T1000 (cell line): ENCODE measurements at places on chromosomes 12 and 14.

GRCh38 chr12:75856235-75856634, 175.3 kb downstream of the PHLDA1 start:
- no peak for DNase-seq

DNA sequence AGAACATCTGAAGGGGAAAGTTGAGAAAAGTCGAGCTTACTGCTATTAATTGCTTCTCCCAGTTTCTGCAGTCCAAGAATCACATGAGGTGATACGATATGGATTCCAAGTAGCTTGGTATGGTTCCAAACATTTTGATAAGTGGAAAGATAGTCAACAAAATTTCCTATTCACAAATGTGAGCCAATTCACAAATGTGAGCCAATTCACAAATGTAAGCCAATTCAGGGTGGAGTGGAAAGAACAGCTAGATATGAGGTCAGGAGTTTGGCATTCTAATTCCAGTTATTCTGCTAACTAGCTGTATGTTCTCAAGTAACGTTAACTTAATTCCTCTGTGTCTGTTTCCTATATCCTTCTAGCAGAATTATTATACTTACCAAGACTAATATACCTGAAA, 37.6 kb upstream of the DHRS4 start:
- DNase-seq = no peak

- DNase-seq = no peak
Observed at GRCh38 chr12:96398424-96399119, 1.7 kb downstream of the CDK17 start.

GRCh38 chr12:356276-356988, 32.7 kb downstream of the KDM5A start:
- DNase-seq = no peak

GRCh38 chr12:85923767-85924331, 49.8 kb downstream of the NTS start:
- no peak for DNase-seq

DNA sequence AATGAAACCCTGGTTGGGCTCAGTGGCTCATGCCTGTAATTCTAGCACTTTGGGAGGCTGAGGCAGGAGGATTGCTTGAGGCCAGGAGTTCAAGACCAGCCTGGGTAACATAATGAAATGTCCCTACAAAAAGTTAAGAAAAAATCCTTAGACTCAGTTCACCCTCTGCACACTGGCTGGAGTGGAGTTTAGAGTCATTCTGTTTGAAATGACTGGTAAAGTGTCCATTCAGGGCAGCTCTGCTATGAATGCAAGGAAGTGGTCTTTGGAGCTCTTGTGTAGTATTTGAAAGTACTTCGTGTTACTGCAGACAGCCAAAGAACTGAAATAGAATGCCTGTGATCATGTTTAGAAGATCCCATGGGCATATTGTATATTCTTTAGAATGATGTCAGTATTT, 466.5 kb downstream of the PCNX1 start:
- no peak for DNase-seq

GRCh38 chr12:6700646-6701051, at the start of gene PIANP:
Gene PIANP (minus strand): TSS chr12:6700815. CDS start chr12:6698061, 2,754 bp downstream.
- DNase-seq = peak; percentile 12

DNA sequence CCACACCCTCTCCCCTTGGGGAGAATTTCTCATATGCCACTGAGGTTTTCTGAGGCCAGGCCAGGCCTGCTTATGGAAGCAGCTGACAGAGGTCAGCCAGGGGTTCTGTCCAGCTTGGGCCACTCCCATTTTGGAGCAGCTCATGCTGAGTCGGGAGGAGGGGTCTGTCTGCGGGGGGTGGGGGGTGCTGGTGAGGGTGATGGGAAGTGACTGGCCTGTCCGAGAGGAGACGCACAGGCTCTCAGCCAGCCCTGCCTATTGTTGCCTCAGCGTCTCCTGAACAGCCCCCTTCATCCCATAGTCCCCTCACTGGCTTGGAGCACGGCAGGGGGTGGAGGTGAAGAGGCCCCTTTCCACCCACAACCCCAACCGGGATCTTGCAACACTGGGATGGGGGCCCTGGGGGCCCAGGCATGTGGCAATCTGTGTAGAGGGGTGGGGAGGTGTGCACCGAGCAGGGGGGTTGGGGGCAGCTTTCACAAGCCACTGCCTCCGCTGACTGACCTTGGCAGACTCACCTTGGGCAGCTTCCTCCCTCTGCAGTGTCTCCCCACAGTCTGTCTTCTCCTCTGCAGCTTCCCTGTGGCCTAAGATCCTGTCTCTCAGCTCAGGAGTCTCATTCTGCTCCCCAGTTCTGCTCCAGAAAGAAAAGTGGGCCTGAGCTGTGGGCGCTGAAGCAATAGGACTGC, 5.5 kb downstream of the CEBPE start:
- DNase-seq = no peak

- no peak for DNase-seq
Observed at GRCh38 chr14:102827716-102828115, 50.5 kb downstream of the TRAF3 start.

GRCh38 chr12:80752464-80752863, 35.8 kb downstream of the MYF5 start:
- no peak for DNase-seq

DNA sequence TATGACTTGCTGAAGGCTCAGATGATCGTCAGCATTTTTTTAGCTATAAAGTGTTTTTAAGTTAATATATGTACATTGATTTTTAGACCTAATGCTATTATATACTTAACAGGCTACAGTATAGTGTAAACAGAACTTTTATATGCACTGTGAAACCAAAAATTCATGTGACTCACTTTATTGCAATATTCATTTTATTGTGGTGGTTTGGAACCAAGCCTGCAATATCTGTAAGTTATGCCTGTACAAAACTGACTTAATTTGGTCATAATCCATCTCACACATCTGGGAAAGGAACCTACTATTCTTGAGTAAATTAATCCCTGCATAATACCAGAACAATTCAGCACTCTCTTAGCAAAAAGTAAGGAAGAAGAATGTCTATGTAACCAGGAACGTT, 390.7 kb downstream of the SYT1 start:
- DNase-seq = no peak

DNA sequence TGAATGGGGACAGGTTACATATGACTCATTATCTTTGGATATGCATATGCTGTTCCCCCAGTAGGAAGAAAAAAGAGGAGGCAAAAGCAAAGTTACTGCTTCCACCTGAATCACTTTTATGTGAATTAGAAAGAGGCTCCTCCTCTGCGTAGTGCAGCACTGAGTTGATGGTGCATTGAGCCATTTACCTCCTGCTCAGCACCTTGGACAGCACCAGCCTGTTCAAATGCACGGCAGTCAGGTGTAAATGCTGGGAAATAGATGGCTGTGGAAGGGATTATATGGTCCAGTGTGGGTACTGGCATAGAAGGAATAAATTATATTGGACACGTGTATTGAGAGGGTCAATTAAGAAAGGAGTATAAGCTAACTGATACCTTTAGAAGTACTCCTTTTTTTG, 541.9 kb upstream of the SEL1L start:
- no peak for DNase-seq

- DNase-seq = no peak
Observed at GRCh38 chr14:61608245-61609165, 86.8 kb upstream of the HIF1A start.

- no peak for DNase-seq
Observed at GRCh38 chr14:70718383-70719118, 76.8 kb downstream of the TTC9 start.

DNA sequence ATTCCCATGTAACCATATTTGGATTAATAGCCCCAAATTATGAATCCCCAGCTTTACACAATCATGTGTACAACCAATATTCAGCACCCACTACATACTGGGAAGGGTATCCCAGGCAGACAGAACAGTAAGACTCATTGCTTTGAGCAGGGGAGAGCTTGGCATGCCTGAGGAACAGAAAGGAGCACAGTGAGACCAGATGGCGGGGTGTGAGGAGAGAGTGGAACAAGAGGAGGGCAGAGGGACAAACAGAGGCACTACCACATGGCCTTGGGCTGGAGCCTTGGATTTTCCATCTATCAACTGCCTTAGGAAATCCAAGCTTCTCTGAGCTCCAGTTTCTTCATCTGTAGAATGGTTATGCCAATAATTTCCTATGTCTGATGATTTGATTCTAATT, 3.8 kb downstream of the DGKA start:
- DNase-seq = no peak

DNA sequence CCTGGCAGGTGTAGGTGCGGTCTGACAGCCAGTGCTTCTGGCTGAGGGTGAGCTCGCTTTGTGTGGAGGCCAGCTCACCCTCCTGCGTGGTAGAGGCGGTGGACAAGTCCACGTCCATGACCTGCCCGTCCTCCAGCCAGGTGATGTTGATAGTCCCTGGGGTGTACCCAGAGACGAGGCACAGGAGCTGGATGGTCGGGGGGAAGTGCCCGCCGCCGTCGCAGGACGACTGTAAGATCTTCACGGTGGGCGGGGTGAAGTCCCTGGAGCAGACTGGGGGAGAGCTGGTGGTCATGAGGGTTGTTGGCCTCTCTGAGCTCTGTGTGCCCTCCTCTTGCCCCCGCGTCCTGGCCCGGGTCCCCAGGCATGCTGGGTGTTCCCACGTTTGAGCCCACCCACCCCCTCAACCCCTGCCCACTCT, 74.6 kb downstream of the TMEM121 start:
- DNase-seq = no peak

- DNase-seq = no peak
Observed at GRCh38 chr12:1504895-1505311, 89.5 kb downstream of the FBXL14 start.

- no peak for DNase-seq
Observed at GRCh38 chr14:30333934-30334333, 225.0 kb upstream of the G2E3 start.

GRCh38 chr12:115384391-115384790, 700.4 kb upstream of the TBX3 start:
- no peak for DNase-seq

DNA sequence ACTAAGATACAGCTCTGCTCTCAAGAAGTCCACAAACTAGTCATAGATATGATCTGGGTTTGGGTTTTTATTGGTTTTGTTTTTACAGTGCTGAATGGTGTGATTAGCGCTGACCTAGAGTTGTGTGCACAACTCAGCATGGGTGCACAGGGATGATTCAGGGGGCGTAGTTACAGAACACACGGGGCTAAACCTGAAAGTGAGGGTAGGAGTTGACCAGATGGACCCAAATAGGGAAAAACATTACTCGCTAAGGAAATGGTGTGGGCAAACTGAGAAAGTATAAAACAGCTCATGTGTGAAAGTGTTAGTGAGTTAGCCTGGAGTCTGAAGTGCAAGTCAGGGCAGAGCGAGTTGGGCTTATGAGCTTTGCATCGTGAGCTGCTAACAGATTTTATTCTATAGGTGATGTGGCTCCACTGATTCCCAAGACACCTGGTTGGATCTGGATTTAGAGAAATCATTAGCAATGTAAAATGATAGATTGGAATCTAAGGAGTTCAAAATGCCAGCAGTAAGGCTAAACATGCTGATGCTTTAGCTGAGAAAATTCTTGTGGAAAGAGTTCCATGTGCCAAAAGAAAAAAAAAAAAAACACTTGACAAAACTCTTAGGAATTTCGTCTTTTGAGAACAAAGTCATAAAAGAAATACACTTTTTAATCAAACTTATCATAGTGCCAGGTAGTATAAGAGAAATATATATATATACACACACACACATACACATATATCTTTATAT, 134.9 kb downstream of the SLC5A8 start:
- no peak for DNase-seq

- no peak for DNase-seq
Observed at GRCh38 chr14:90630171-90630806, 185.9 kb downstream of the TTC7B start.

DNA sequence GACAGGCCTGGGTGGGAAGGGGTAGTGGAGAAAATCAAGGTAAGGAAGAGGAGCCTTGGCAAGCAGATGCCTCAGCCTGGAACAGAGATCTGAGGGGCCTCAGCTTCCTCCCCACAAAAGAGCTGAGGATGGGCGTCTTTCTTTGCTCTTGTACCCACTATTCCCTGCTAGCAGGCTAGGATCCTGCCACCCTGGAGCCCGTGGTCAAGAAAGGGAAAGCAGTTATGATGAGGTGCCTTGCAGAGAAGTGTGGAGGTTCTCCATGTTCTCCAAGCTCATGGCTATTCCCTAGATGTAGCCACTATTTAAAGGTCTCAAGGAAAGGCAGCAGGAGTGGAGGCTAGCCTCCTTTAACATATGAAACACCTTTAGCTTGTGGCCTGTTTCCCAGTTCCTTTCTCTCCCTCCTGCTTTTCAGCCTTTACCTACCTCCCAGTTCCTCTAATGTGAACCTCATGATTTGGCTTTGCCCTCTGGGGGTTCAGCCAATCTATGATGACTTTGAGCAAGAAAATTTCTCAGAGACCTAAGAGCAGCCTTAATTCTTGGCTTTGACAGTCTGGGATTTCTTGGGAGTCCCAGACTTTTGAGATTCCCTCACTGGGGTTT, 1.1 kb downstream of the IKZF4 start:
- no peak for DNase-seq

DNA sequence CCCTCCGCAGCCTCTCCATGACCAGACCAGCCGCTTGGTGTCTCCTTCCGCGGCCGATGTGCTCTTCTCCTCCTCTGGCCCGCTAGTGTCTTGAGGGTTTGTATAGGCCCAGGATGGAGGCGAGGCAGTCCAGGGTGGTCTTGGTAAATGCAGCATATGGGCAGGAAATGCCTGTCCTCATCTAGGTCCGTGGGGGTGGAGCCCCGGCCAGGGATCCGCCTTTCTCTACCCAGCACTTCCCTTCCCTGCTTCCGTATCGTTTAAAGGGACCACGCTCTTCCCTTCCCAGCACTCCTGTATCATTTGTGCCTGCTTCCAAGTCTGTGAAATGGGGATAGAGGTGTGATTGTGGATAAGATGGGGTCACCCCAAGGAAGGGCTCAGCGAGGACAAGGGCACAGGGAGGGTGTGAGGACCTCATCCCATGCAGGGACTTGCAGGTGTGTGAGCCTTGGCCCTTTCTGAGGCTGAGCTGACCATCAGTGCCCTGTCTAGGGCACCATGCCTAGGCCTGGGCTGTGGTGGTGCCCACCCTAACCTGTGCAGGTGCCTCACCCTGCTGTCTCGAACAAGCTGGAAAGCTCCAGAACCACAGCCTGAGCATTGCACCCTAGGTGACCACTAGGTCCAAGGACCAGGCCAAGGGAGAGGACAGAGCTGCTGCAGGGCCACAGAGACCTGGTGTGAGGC, 326.8 kb upstream of the RTL1 start:
- no peak for DNase-seq

- no peak for DNase-seq
Observed at GRCh38 chr14:87171141-87171540, 821.8 kb downstream of the GALC start.

GRCh38 chr14:53493860-53494259, 340.7 kb upstream of the DDHD1 start:
- no peak for DNase-seq

GRCh38 chr12:78176643-78177042, 345.9 kb downstream of the NAV3 start:
- no peak for DNase-seq

- DNase-seq = no peak
Observed at GRCh38 chr14:22012452-22012851, 338.8 kb upstream of the OR4E1 start.

GRCh38 chr14:70803321-70804310, 5.7 kb downstream of the MAP3K9 start:
- no peak for DNase-seq

GRCh38 chr12:28602786-28603185, 412.5 kb downstream of the CCDC91 start:
- no peak for DNase-seq

GRCh38 chr14:59863806-59864525, 6.6 kb downstream of the RTN1 start:
- DNase-seq = no peak
